ENCODE measurements at places on chromosomes 5 and 9.

DNA sequence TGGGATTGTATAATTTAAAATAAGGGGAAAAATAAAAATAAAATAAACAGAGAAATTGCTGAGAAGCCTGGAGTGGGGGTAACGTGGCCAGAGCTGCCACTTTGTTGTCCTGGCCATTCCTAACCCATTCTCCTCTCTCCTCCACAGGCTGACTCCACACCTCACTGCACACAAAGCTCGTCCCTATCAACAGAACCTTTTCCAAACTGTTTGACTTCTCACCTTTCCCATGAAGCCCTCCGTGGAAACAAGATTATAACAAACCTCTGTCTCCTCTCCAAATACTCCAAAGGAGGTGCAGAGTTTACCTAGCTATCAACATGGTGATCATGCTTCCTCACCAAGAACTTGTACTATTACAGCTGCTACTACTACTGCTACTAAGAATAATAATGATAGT is 151.1 kb downstream of the GLIS3 start:
- no peak for DNase-seq

DNA sequence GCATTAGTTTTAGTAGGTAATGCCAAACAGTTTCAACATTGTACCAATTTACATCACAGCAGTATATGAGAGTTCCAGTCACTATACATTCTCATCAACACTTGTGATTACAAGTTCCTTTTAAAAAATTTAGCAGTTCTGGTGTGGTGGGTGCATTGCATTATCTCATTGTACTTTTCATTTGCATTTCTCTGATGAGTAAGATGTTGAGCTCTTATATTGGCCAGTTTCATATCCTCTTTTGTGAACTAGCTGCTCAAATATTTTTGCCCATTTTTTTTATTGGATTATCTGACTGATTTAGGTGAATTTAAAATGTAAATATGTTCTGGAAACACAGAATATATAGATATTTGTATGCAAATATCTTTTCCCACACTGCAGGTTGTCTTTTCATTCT is 160.9 kb upstream of the NR3C1 start:
- no peak for DNase-seq

DNA sequence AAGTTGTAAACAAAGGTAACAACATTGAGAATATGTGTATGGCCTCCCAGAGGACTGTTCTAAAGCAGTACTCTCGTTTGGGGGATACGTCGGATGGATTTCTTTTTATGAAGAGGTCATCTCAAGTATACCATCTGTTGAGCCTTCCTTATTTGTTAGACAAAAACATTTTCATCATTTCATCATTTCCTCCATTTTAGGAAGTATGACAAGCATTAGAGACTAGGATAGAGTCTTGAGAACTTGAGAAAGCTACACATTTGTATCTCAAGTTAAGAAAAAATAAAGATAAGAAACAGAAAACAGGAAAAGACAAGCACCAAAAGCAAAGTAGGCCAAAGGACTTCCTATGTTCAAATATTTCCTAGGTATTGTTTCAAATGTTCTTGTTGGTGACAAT is 307.0 kb downstream of the EFNA5 start:
- no peak for DNase-seq

GRCh38 chr5:118068886-118069285 is 919.5 kb downstream of the DTWD2 start:
- DNase-seq, result no peak

DNA sequence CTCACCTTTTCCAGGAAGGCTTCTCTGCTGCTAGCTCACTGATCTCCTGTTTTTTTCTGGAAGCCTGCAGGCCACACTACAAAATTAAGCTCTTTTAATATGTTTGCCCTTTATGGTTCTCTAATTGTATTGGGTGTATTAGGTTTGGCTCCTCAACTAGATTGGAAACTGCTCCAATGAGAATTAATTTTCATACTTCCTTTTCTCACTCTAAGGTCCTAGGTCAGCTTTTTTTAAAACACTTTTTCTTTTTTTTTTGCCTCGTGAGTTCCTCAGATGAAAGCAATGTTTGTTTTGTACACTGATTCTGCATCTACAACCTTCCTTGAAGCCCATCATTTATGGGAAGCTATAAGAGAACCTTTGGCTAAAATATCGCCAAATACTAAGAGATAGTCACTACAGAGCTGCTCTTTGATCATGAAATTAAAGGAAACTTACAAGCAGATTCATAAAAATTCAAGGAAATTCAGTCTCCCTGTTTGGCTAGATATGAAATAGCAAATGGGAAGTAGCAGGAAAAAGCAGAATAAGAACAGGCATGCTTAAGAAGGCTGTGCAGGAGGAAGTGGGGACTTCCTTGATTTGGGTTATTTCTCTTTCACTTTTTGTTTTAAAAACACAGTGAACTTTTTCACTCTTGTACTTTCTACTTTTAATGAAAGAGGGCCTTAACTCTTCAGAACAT is 55.2 kb upstream of the FYB1 start:
- no peak for DNase-seq

DNA sequence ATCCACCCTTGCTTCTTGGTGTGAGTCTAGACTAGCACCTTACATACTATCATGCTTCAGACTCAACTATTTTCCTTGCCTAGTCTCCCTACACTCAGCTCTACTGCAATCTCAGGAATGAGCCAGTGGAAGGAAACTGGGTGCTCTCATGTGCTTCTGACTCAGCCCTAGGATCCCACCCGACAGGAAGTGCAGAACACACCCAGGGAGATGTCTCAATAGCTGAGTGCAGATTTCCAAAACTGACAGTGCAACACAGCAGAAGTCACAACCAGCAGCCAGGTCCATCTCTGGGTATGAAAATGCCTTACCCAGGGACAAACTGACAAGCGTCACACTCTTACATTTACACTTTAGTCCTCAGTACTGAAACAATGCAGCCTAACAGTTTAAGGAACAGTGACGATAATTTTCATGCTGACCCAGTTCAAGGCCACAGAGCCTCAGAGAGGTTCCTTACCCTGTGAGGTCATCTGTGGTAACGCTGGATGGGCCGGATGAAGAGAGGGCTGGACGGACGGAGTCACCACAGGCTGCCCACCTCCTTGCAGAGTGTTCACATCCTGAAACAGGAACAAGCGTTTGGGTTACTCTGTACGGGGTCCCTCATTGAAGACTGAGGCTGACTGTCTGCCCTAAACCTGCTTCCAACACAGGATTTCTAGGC is 33.0 kb downstream of the FKBP15 start:
- DNase-seq, result peak; percentile 64

- DNase-seq, result no peak
Measured at GRCh38 chr5:54242297-54242696, 68.1 kb downstream of the ARL15 start.

DNA sequence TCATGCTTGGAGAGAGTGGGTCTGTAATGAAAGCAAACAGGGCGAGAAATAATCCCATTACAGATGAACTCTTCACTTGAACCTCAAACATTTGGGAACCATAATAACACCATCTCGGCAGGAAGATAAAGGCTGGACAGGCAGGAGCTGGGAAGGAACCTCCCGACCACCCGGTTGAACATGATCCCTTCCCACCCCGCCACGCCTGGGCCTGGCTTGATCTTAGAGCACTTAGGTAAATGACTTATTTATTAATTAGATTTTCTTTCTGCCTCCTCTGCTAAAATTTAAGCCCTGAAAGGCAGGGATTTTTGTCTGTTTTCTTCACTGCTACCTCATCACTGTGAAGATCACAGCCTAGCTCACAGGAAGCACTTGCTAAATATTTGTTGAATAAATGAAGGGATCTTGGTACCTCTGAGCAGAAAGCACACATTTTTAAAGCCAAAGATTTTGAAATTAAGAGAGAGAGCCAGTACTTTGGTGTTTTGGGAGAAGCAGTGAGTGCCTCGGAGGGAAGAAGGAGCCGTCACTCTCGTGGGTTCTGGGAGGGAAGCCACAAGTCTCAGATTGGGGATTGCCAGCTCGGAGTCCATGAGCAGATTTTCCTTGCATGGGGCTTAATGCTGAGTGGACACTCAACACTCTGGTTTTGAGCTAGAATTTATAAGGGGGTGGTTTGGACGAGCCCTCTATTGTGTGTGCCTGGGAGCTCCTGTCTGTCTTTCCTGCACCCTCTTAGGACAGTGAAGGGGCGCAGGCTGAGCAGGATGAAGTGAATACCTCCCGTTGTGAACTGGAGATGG is 133.3 kb downstream of the MACROH2A1 start:
- no peak for DNase-seq

- no peak for DNase-seq
Measured at GRCh38 chr5:124721229-124721735, 25.2 kb downstream of the ZNF608 start.

DNA sequence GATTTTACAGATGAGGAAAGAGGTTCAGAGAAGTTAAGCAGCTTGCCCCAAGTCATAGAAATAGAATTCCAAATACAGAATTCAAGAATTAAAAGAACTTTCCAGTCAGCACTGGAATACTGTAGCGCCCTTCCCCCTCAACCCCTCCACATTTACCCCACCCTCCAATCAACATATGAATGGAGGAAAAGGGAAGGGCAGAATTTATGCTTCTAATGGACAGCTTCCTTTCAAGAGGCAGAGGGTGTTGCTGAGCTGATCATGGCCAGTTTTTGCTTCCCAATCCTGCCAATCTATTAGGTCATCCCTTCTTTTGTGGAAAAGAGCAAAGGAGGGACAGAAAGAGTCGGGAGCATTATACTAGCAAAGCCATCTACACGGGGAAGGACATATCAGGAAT is 39.1 kb upstream of the ANKRD31 start:
- DNase-seq, result no peak

GRCh38 chr5:52863715-52864290 is 76.1 kb downstream of the ITGA1 start:
- DNase-seq, result no peak

DNA sequence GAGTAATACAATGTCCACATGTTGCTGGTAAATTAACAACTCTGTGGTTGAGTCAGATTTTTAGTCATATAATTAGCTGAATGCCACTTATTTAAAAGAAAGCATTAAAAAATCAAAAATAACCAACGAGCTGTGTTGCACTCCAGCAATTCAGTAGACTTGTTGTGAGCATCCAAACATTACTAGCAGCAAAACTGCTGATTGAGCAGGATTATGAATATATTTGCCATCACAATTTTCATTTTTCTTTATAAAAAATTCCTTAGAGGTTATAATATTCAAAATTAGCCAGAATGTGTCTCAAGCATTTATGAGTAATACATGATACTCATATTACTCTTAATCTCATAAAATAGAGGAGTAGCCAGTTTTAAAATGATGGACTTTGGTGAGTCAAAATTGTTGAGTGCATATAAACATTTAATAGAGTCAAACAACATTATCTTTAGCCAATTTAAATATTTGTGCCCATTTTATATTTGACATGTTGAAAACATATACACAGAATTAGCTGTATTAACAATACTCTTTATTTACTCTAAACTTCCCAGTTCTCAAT is 44.0 kb downstream of the ST8SIA4 start:
- DNase-seq, result no peak

- DNase-seq, result no peak
Measured at GRCh38 chr9:116287721-116288120, 134.1 kb downstream of the PAPPA start.

- DNase-seq, result no peak
Measured at GRCh38 chr5:6535594-6535993, 86.9 kb downstream of the UBE2QL1 start.

GRCh38 chr9:121368138-121368522 is 1.9 kb downstream of the STOM start:
- no peak for DNase-seq

DNA sequence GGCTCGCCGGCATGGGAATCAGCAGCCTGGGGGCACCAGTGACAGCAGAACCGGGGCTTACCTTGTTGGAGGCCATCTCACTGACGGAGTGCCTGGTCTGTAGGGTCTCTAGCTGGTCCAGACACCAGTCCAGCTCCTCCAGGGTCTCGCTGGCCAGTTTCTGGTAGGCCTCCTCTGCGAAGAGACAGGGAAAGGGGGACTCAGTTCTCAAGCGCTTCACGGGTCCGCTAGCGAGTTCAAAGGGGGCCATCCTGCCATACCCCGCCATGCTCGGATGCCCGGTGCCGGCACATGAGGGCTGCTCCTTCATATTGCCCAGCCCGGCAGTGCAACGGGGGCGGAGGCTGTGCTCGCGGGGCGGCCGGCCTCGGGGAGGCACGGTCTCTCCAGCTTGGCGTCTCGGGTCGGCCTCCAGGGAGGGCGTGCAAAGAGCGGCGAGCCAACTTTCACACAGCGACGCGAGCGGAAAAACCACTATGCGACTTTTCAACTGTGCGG is 456.0 kb downstream of the RAB3C start:
- no peak for DNase-seq

GRCh38 chr5:72326306-72326649 is 6.1 kb downstream of the PTCD2 start:
- no peak for DNase-seq

DNA sequence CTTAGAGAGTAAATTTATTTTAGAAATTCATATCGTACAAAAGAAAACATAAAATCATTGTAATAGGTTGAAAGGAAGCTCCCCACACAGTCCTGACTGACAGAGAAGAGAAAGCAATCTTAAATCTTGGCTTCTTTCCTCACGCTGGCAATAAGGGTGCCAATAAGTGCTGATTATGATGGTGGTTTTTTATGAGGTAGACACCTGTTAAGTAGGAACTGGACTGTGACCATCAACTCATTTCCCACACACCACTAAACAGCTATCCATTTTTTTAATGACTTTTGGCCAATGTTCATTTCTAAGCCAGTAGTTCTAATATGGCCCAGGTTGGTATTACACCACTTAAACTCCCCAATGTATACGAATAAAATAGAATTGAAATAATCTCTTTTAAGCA is 893.5 kb upstream of the NUDT12 start:
- no peak for DNase-seq

- no peak for DNase-seq
Measured at GRCh38 chr9:32577316-32577715, 4.4 kb upstream of the NDUFB6 start.

GRCh38 chr9:123373946-123374345 is 17.9 kb downstream of the CRB2 start:
- no peak for DNase-seq

DNA sequence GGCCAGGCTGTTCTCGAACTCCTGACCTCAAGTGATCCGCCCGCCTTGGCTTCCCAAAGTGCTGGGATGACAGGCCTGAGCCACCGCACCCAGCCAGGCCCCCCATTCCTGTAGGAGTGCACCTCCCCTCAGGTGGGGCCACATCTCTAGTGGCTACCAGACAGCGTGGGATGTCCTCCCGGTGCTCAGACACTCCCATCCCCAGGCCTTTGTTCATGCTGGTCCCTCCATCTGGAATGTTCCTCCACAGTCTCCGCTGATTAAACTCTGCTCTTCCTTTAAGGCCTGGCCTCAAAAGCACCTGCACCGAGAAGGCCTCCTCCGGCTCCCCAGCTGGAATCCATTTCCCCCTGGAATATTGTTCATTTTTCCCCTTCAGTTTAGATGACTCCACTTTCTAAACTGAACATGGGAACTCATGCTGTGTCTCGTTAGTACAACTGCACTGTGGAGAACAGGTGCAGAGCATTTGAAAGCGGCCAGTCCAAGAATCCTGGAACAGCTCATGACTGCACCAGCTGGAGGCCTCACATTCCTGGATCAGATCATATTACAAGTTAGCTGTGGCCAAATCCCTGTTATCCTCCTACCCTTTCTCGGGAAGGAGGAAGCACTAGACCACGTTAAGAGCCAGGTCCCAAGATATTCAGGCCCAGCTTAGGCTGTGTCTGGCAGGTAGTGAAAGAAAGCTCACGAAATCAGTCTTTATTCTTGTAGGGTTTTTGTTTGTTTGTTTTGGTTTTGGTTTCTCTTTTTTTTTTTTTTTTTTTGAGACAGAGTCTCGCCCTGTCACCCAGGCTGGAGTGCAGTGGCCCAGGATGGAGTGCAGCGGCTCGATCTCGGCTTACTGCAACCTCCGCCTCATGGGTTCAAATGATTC is 10.8 kb upstream of the PRRC2B start:
- no peak for DNase-seq

GRCh38 chr9:93510041-93510440 is 56.7 kb upstream of the FAM120AOS start:
- no peak for DNase-seq
